ENCODE measurements at places on chromosomes 12 and 14.

DNA sequence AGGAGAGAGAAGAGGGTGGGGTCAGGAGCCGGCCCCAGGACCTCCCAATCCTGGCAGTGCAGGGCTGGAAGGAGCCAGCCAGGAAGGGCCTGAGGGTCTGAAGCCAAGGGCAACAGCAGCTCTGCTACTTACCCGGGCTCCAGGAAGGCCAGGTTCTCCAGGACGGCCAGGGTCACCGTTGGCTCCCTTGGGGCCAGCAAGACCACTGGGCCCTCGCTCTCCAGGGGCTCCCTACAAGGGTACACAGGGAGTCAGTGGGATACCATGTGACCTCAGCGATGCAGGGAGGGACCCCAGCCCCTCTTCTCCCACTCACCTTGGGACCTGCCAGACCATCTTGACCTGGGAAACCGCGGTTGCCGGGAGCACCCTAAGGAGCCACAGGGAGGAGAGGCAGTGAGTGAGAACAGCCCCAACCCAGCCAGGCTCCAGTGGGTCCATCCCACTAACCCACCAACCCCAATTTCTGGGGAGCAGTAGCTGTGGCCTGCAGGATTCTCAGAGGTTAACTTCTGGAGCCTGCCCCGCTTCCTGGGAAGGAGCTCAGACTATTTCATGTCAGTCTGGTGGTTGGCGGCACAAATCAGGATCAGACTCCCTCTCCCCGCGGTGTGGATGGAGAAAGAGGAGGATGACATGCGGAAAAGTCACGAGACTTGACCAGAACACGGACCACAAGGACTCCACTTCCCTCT is 18.5 kb downstream of the COL2A1 start:
- DNase-seq: no peak

DNA sequence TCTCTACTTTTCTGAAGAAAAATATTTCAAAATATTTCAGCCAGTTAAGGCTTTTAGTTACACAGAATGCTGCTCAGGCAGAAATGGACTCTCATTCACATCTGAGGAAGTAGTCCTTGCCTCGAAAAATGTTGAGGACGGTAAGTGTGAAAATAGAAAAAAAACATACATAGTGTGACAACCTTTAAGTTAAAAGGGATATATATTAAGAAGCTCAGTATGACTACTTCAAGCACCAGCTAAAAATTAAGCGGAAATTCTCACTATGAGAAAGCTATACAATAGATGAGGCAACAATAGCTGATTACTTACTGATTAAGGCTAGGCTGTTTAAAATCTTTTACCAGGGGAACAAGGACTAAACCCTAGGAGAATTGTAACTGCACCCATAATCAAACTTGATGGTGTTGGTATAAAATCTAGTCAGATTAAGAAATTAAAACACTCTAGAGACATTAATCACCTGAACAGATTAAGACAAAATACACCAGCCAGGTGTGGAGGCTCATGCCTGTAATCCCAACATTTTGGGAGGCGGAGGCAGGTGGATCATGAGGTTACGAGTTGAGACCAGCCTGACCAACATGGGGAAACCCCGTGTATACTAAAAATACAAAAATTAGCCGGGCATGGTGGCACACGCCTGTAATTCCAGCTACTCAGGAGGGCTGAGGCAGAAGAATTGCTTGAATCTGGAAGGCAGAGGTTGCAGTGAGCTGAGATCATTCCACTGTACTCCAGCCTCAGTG is 53.9 kb downstream of the HNRNPC start:
- DNase-seq: no peak

DNA sequence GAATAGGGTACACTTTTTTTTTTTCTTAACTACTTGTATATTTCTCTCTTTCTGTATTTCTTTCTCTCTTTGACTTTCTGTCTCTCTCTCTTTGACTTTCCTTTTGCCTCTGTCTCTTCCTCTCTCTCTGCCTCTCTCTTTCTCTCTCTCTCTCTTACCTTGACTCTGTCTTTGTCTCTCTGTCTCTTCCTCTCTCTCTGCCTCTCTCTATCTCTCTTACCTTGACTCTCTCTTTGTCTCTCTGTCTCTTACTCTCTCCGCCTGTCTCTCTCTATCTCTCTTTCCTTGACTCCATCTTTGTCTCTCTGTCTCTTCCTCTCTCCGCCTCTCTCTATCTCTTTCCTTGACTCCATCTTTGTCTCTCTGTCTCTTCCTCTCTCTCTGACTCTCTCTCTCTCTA is 62.4 kb upstream of the PRMT8 start:
- no peak for DNase-seq

GRCh38 chr12:118055865-118056773 is 4.9 kb downstream of the WSB2 start:
- no peak for DNase-seq

DNA sequence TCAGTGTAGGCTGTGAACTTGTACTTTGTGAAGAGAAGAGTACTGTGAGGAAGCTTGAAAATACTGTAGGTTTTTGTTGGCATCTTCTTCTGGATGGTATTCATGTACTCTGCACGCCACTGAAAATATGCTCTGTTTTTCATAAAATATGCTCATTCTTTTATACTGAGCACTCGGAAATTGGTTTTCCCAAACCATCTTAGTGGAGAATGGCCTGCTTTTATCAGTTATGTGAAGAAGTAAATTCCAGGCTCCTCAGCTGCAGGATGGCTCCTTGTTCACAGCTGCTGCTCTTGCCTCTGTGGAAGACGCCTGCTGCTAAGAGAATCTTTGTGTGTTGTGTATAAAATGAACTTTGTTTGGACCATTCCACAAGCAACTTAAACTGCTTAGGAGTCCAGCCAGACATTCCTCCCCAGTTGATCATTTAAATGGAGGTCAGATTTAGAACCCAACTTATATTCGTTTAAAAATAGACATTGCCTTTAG is 443.5 kb upstream of the RGS6 start:
- DNase-seq: no peak

DNA sequence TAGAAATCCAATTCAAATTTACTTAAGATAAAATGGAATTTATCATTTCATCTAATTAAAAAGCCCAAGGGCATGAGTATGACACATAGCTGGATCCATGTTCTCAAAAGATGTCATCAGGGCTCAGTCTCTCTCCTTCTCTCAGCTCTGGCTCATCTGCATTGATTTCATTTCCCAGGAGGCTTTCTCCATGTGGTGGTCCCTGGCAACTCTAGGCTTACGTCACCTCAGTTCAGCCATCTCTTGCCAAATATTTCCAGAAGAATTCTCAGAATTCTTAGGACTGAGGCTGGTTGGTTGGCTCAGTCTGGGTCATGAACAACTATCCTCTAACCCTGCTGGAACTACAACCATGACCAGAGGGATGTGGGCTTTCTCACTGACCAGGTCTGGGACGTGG is 65.3 kb downstream of the FOS start:
- DNase-seq: no peak

- no peak for DNase-seq
Measured at GRCh38 chr12:124904306-124905098, 9.9 kb downstream of the UBC start.

DNA sequence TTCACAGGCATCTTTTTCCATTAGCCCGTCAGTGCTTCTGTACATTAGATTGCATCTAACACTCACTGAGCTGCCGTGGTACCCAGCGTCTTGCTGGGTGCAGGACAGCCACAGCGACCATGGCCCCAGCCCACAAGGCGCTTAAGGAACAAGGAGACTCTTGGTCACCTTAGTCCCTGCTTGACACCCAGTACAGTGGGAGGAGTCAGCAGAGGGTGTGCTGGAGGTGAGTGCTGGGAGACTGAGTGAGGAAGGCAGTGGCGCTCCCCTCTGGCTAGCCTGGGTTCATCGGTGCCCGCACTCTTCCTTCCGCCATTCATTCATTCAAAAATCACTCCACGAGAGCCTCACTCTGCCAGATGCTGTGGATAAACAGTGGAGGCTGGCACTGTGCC is 21.8 kb downstream of the FBLN5 start:
- DNase-seq: no peak

DNA sequence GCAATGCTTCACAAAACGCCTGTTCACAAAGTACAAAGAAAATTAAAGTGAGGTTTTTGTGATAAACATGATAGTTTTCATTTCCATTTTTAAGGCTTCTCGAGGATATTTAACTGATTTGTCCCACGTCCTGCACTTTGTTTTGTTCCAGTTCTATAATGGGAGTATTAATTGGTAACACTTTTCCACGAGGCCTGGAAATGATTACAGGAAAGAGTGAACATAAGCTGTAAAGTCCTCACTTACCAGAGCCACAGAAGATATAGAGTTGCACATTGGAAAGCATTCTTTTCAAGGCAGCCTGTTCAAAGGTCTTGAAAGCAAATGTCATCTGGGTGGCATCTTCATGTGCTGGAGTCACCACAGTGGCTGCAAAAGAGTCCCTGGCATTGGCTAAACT is 1236.6 kb downstream of the BCL11B start:
- DNase-seq: no peak

- peak; percentile 91 for DNase-seq
Measured at GRCh38 chr12:41521872-41522379, 333.8 kb downstream of the PDZRN4 start.

DNA sequence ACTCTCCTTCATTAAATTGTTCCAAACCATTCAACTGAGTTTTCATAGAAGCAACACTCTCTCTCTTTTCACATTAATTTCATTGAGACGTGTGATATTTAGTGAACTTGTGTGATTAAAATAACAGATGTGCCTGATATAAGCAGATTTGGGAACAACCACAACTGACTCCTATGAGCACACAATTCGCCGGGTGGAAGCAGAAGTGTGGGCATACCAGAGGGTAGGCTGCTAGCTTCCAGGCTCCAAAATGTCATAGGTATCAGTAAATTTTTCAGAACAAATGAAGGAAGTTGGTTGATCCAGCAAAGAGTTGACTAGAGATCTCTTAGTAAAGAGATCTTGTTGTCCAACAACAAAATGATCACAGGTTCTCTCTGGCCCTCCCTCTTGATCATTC is 429.7 kb downstream of the DPF3 start:
- DNase-seq: no peak

GRCh38 chr12:3928538-3929184 is 55.5 kb upstream of the PARP11 start:
- peak; percentile 72 for DNase-seq

- no peak for DNase-seq
Measured at GRCh38 chr12:50720085-50720484, 43.8 kb upstream of the ATF1 start.

All from forelimb muscle (tissue), 1 donor.